ENCODE measurements at places on chromosomes 7 and 10. TPM values are rescaled to one million over a fixed set of nuclear protein-coding genes. Genes with fewer than 3 reads are reported as not detected.
A peak's percentile ranks its signal among the peaks of the same experiment; 100 is the strongest.

DNA sequence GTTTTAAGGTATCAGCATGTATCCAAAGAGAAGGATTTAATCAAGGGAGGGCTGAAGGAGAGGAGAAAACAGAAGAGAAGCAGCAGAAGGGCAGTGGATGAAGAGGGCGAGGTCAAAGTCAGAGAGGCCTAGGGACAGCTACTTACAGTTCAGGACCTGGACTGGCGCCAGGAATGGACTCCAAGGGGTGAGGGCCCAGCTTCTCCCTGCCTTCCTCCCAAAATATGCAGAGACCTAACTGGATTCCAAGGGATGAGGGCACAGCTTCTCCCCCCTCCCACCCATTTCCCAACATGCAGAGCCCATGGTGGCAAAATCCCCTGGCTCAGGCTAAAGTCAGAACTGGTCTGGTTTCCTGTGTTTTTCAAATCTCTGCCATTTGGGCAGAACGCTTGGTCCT is 3.4 kb upstream of the TCF7L2 start:
- H3K36me3 ChIP-seq, result no peaks in the 10 kb centered on the region
- H3K27ac ChIP-seq, result peak overlapping the region; percentile 8
- H3K27me3 ChIP-seq, result no peaks in the 10 kb centered on the region
- H3K4me3 ChIP-seq, result no peak overlapping the region
- DNase-seq, result peak; percentile 72

DNA sequence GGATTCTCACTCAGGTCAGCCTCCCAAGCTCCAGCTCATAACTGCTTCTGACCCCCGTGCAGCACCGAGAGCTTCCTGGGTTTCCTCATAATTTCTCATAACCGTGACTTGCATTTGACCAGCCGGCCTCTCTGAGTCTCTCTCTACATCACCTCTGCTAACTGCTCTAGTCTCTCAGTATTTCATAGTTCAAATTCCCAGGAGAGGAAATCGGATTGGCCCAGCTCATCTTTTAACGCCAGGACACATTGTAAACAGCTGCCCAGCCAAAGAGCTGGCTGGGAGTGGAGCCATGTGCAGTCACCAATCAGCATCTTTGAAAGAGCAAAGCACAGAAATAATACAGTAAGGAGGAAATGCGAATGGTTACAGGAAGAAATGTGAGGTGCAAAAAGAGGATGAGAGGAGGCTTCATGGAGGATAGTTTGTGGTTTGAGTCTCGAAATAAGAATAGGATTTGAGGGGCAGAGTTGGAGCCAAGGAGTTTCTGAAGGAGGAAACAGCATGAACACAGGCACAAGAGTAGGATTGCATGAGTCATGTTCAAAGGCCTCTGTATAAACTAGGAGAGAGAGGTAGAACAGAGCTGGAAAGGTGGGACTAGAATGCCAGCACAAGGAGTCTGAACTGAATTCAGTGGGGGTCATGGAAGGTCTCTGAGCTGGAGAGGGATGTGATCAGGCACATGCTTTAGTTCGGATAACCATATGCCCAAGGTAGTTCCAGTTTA is 15.2 kb upstream of the LBX1 start:
- DNase-seq, result no peak
- H3K36me3 ChIP-seq, result no peaks in the 10 kb centered on the region
- no peaks in the 10 kb centered on the region for H3K27me3 ChIP-seq

DNA sequence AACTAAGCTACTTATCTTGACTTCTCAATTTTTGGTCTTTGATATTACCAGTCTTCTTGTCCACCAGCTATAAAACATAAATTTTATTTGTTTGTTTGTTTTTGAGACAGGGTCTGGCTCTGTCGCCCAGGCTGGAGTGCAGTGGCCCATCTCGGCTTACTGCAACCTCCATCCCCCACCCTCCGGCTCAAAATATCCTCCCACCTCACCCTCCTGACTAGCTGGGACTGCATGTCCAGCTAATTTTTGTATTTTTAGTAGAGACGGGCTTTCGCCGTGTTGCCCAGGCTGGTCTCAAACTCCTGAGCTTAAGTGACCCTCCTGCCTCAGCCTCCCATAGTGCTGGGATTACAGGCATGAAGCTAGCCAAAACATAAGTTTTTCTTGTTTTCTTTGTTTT is 7.5 kb downstream of the MARCHF5 start:
- no peak for DNase-seq
- H3K36me3 ChIP-seq, result peaks cover 4% of the 10 kb centered on the region
- no peak overlapping the region for H3K4me3 ChIP-seq
- peaks cover 6% of the 10 kb centered on the region for H3K4me1 ChIP-seq
- H3K27me3 ChIP-seq, result no peaks in the 10 kb centered on the region

- H3K4me3 ChIP-seq, result no peak overlapping the region
- no peaks in the 10 kb centered on the region for H3K36me3 ChIP-seq
- no peak for DNase-seq
- no peak overlapping the region for H3K27ac ChIP-seq
- H3K27me3 ChIP-seq, result no peaks in the 10 kb centered on the region
These were observed 68.6 kb downstream of the JAZF1 start for GRCh38 chr7:28112012-28112411.

- no peak overlapping the region for H3K4me3 ChIP-seq
- peak; percentile 79 for DNase-seq
- no peaks in the 10 kb centered on the region for H3K4me1 ChIP-seq
- no peaks in the 10 kb centered on the region for H3K27me3 ChIP-seq
- H3K27ac ChIP-seq, result no peak overlapping the region
- H3K36me3 ChIP-seq, result no peaks in the 10 kb centered on the region
These were observed 9.3 kb upstream of the TSPAN14 start for GRCh38 chr10:80444646-80445319.

- H3K27me3 ChIP-seq, result no peaks in the 10 kb centered on the region
- H3K27ac ChIP-seq, result no peak overlapping the region
- no peaks in the 10 kb centered on the region for H3K4me1 ChIP-seq
- no peaks in the 10 kb centered on the region for H3K36me3 ChIP-seq
- no peak overlapping the region for H3K4me3 ChIP-seq
These were observed 113.8 kb upstream of the GLI3 start for GRCh38 chr7:42350801-42351200.

GRCh38 chr10:90504172-90504571 is 353.7 kb downstream of the HTR7 start:
- H3K27me3 ChIP-seq, result no peaks in the 10 kb centered on the region
- H3K27ac ChIP-seq, result no peak overlapping the region
- no peak overlapping the region for H3K4me3 ChIP-seq

DNA sequence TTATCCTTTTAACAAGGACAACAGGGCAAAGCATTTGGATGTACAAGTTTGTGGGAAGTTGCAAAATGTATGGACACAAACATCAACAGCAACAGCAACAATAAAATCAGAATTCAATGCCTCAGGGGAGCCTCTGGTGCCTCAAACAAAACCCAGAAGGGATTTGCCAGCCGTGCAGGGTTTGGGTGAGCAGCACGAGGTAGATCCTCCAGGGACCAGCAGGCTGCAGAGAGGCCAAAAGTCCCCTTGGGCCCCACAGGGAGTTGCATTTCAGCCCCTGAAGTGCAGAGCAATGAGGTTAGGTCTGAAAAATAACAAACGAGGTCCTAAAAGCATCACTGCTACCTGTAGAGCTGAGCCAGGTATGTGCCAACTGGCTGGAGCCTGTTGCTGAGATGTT is 51.7 kb upstream of the CPXM2 start:
- H3K36me3 ChIP-seq, result no peaks in the 10 kb centered on the region
- no peaks in the 10 kb centered on the region for H3K4me1 ChIP-seq
- H3K27me3 ChIP-seq, result no peaks in the 10 kb centered on the region

DNA sequence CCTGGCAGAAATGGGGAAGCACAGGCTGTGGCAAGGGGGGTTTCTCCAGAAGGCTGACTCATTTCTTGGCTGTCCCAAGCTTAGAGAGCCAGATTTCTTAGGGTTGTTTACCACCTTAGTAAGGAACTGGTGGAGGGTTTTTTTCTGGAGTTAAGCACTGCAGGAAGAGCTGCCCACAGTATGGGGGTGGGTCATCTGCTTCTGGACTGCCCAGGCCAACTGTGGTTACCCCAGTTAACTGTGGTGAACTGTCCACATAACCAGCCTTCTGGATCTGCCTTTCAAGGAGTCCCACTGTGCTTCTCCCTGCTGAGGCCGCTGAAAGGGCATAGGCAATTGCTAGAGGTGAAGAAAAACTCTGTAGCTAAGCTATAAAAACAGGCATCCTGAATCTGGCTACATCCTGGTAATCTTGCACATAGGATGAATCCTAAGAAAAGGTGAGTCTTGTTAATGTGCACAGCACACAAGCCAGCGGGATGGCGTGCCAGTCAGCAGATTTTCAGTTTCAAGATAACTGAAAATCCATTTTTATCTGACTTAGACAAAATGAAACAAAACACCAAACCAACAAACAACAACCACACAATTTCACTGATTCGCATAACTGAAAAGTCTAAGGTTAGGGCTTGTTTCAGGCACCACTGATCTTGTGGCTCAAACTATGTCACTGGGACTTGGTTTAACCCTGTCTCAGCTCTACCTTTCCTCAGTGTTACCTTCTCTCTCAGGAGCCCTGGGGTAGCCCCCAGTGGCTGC is 21.6 kb upstream of the TSPAN33 start:
- H3K27me3 ChIP-seq, result peaks cover 19% of the 10 kb centered on the region
- H3K36me3 ChIP-seq, result no peaks in the 10 kb centered on the region
- no peak overlapping the region for H3K27ac ChIP-seq
- H3K4me1 ChIP-seq, result no peaks in the 10 kb centered on the region

- no peak for DNase-seq
- no peak overlapping the region for H3K4me3 ChIP-seq
- no peaks in the 10 kb centered on the region for H3K4me1 ChIP-seq
- H3K36me3 ChIP-seq, result no peaks in the 10 kb centered on the region
- no peak overlapping the region for H3K27ac ChIP-seq
These were observed 27.0 kb upstream of the JAZF1 start for GRCh38 chr7:28207486-28208158.

DNA sequence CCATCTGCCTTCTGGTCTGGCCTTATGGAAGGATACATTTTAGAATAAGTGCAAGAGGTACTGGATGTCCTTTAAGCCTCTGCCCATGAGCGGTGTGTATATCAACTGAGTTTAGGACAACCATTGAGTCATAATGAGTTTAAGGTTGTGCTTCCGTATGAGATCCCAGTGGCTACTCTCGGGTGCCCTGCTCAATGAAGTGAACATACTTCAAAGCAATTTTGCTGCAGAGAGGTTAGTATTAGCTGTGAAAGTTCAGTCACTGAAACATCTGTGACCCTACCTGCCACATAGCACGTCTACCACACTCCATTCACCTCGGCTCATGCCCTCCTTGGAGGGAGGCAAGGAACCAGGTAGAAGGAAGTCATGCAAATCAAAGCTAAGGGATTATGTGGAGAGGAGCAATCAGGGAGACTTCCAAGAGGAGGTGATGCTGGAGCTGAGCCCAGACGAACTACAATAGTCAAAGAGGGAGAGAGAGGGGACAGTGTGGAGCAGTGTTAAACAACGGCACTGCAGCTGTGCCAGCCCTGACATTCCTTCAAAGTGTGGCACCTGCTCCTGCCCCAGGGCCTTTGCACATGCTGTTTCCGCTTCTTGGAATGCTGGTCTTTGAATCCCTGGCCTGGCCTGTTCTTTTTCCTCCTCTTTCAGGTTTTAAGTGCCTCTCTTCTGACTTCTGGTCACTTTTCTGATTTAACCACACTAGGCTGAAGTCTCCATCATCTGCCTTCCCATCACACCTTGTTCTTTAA is 25.4 kb downstream of the BTBD16 start:
- no peaks in the 10 kb centered on the region for H3K36me3 ChIP-seq
- no peak for DNase-seq
- no peaks in the 10 kb centered on the region for H3K27me3 ChIP-seq
- H3K27ac ChIP-seq, result no peak overlapping the region
- peaks cover 11% of the 10 kb centered on the region for H3K4me1 ChIP-seq

DNA sequence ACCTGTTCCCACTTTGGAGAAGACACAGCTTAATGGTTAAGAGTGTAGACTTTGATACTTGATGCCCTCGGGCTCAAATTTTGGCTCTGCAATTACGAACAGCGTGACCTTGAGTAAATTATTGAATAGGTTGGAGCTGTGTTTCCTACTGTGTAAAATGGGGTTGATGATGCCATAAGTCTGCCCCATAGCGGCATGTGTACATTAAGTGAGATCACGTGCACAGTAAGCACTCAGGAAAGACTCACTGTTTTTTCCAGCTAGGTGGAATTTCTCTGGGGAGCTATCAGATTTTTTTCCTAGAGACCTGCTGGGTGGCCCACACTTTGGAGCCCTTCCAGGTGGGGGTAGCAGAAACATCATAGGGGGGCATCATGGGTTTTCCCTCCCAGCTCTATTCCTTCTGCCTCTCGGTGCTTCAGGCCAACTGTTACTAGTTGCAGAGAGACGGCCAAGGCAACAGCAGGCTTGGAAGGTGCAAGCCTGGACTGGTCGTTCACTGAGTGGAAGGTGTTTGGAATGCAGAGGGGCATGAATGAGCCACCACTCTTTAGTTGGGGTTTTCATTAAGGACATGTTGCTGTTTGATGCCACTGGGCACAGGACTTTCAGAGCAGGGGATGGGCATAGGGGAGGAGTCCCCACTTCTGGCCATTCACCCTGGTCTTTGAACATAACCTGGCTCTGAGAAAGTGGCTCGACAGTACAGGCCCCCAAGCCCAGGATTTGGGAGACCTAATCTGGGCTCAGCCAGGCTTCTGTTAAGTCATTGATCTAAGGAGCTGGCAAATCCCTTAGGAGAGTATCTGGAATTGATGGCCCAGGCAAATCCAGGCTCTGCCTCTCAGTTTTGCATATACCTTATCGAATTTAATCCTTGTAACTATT is 64.0 kb downstream of the SYPL1 start:
- DNase-seq, result no peak
- no peak overlapping the region for H3K27ac ChIP-seq
- H3K4me1 ChIP-seq, result no peaks in the 10 kb centered on the region
- no peaks in the 10 kb centered on the region for H3K36me3 ChIP-seq
- H3K4me3 ChIP-seq, result no peak overlapping the region

Gene RNF133
- not detected for polyA plus RNA-seq

Gene LRRC17
- 0.69 TPM for polyA plus RNA-seq

Gene BTAF1
- polyA plus RNA-seq, result 10.7 TPM

Gene PEX1
- 11.1 TPM for polyA plus RNA-seq

Gene SSC4D
- 1.2 TPM for polyA plus RNA-seq

Gene SSBP1
- polyA plus RNA-seq, result 190 TPM

Gene TMEM229A
- 0.03 TPM for polyA plus RNA-seq

Gene INMT
- 9.6 TPM for polyA plus RNA-seq

Data from sigmoid colon (tissue), 7 donors.